ENCODE measurements at places on chromosomes 5 and 9.

DNA sequence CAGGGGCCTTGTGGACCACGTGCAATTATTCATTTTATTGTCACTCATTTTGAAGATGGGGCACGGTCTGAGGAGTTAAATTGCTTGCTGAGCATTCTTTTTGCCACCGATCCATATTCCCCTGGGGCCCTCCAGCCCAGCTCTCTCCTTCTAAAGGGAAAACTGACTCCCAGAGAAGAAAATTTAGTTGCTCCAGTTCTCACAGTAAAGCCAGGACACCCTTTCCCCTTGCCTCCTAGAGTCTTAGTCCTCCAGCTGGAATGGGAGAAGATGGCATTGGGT, 1.0 kb upstream of the PANK3 start:
- DNase-seq, result no peak

DNA sequence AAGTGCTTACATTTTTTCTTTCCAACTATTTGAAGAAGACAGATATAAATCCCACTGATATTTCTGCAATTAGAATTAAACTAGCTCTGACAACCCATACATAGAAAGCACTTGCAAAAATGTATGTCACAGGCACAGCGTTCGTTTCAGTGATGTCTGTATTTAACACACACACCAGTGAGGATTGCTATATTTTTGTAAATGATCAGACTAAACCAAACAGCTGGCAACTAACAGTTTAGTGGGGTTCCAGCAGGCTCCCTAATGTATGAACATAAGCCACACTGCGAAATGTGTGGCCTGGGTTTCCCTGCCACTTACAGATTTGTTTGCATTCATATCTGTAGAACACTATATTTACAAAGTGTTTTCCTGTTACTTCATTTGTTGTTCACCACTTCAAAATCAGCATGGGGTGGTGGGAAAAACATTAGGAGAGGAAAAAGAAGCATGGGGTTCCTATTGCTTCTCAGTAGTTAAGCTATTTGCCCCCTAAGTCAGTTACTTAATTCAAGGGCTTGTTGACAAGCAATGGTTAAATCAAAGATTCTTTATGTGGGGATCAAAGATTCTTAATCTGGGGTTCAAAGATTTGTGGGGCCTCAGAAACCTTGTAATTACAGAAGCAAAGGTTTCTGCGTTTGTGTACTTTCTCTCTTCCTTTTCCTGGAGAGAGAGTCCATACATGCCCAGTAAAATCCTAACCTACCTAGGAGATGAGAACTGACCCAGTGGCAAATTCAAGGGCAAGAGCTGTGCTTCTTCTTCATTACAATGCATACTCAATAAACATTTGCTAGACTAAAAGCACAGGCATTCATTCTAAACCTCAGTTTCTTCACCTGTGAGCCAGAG, 27.1 kb downstream of the ZNF608 start:
- no peak for DNase-seq

DNA sequence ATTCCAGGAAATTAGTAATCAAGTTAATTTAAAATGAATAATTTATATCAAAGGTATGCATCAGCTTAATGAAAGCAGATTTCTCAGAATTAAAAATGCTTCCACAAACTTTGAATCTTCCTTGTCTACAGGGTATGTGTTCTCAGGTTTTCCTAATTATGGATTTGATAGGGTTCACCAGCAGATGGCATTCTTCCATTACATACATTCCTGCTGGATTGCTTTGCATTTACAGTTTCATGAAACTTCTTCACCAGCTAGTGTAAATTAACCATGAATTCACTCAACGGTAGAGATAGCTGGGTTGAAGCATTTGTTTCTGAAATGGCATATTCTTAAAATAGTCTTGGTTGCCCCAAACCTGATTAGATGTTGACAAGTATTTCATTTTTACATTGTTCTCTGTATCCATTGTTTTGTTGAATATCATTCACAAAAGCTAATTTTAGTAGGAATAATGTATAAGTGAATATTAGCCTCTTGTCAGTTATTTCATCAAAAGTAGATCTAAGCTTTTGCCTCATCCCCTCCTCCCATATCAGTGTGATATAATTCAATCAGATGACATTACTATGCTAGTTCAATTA, 68.7 kb upstream of the WDR41 start:
- DNase-seq, result no peak

- DNase-seq, result no peak
Observed at GRCh38 chr5:59268756-59269415, 624.6 kb downstream of the PDE4D start.

DNA sequence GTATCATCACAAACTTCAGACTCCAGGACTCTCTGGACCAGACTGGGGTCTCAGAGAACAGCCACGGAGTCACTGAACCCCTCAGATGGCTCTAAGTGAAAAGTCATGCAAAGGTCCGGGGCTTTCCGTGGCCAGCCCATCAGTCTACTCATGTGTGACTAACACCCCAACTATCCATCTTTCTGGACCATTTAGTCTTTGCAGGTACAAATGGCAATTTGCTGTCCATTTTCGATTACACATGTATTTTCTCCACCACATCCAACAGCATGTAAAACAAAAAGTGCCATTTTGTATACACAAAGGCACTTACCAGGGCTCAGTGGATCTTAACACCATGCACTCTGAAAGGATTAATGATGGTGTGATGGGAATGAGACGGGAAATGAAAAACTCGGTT, 387.7 kb downstream of the BNC2 start:
- DNase-seq, result no peak

DNA sequence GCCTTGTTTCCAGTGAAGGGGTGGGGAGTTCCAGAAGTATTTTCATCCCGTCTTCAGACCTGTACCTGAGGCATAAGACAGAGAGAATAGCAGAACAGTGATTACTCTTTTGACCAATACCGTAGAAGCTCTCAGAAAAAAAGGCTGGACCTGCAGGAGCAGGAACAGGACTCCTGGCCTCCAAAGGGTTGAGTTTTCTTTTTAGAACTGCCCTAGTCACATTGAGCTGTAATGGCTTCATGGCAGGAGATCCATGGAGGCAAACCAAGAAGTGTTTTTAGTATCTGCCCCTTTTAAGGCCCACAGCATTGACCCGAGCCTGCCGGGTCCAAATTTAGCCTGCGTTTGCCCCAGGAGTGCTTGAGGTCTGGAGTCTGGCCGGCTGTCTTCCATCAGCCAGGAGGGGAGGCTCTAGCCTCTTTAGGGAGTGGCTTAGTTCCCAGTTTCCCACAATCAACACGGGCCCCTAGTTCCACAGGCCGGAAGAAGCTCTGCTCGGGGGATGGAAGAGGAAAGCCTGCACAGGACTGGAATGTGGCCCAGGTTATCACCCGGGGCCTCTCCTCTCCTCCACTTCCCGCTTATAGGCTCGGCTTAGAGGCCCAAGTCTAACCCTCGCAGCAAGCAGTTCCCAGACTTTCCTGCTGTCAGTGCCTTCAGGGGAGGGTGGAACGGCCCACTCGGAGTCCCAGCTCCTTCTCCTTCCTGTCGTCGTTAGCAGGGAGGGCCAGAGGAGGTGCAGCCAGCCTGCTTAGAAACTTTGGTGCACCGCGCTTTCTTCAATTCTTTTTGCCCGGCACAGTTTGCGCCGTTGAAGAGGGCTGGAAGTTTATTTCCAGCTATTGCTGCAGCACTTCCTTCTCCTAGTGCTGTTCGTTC, 80.7 kb downstream of the C9orf152 start:
- no peak for DNase-seq
